Choroid plexus epithelial cell (primary cell): ENCODE measurements at places on chromosomes 6 and 20.

- DNase-seq, result peak; percentile 88
These were observed 41.5 kb upstream of the FAM184A start for GRCh38 chr6:119119989-119120388.

- peak; percentile 96 for DNase-seq
These were observed 111.1 kb downstream of the COL12A1 start for GRCh38 chr6:75094614-75095200.

GRCh38 chr6:111920578-111920977 lies 47.3 kb upstream of the FYN start:
- no peak for DNase-seq

GRCh38 chr6:133645966-133646740 lies 242.8 kb upstream of the TCF21 start:
- DNase-seq, result peak; percentile 77

DNA sequence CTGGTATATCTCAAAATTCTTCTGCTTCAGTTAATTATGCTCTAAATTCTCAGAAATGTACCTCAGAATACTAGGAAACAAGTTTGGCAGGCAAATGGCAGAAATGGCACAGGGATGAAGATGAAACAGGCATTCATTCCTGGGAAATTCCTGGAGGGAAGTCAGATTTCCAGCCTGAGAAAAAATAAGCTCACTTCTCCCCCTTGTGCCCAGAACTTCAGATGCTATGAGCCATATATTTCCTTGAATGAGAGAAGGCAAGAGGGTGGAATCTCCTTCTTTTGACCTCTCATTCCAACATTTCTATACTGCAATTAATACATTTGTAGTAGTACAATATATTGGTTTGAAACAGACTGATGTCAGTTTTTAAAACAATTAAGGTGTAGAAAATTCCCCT lies 22.8 kb downstream of the RGS17 start:
- peak; percentile 50 for DNase-seq

- DNase-seq, result no peak
These were observed 14.8 kb upstream of the FKBP5 start for GRCh38 chr6:35703554-35703953.

DNA sequence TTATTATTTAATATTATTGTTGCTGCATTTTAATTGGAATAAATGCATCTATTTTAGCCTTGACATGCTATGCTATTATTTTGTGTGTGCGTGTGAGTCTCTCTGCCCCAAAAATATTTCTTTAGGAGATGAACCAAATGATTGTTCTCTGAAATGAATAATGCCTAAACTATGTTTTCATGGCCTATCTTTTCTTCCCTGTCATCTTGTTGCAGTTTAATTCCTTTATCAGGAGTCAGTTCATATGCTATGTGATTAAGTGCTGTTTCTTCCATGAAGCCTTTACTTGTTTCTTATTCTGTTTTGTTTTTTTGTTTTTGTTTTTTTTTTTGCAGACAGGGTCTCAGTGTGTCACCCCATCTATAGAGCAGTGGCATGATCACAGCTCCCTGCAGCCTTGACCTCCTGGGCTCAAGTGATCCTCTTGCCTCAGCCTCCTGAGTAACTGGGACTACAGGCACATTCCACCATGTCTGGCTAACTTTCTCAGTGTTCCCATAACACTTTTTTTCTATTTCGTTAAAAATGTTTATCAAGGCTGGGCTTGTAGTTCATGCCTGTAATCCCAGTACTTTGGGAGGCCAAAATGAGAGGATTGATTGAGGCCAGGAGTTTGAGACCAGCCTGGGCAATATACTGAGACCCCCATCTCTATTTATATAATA lies 25.7 kb downstream of the TPX2 start:
- DNase-seq, result peak; percentile 40

- DNase-seq, result no peak
These were observed 608.4 kb upstream of the SYNCRIP start for GRCh38 chr6:86251106-86251505.

DNA sequence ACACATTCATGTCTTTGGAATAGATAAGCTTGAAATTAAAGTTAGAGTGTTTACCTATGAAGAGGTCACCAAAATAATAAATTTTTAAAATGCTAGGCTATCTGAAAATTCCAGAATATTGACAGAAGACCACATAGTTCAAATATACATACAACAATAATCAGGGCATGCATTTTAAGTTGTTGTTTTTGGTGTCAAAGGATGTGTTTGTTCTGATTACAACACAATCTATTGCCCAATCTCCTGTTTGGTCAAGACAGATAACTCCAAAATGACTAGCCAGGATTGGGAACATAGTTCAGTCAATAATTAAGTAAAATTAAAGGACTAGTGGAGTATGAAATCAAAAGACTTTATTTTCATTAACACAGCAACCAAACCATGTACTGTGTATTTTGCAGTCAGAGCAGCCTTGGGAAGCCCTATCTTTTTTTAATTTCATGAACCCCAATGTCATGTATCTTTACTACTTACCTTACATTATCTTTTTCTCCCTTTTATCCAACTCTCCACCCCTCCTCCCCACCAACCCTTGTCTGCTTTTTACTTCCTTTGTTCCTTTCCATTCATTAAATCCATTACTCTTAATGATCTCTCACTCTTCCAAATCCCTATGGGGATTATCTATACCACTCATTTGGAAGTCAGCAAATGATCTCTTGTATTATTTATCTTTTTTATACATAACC lies 111.2 kb downstream of the CDK19 start:
- DNase-seq, result peak; percentile 29

- no peak for DNase-seq
These were observed 251.8 kb upstream of the PRND start for GRCh38 chr20:4469910-4470309.

DNA sequence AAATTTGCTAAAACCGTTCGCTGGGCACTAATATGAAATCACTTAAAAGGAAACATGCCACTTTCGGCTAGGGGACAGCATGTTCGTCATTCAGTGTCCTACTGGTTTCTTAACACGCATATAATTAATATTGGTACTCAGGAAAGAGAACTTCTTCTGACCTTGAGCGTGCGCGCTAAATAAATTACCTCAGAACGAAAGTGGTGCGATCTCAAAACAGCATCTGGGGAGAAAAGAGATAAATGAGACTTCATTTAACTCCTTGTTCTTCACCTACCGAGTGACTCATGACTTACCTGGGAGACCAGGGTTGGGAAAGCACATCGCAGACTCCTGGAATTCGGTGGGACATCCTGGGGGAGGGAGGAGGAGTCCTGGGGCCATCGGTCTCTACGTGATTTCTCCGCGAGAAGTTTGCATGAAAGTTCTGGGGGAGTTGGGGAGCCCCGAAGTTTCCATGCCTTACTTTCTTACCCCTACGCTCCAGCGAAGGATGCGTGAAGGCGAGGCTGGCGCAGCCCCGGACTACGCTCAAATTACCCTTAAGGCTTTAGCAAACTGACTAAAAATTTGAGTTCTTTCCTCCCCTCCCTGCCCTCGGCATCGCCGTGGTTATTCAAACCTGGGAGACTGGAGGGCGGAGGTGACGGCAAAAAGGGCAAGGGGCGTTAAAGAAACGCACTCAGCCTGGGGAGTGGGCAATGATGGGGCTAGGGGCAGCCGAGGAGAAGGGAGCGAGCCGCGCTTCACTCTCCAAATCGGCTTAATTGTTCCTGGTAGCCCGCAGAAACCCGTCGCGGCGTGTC lies 1.1 kb upstream of the BEND6 start:
- DNase-seq, result no peak

- DNase-seq, result no peak
These were observed 241.2 kb downstream of the BMP7 start for GRCh38 chr20:57025261-57025660.

DNA sequence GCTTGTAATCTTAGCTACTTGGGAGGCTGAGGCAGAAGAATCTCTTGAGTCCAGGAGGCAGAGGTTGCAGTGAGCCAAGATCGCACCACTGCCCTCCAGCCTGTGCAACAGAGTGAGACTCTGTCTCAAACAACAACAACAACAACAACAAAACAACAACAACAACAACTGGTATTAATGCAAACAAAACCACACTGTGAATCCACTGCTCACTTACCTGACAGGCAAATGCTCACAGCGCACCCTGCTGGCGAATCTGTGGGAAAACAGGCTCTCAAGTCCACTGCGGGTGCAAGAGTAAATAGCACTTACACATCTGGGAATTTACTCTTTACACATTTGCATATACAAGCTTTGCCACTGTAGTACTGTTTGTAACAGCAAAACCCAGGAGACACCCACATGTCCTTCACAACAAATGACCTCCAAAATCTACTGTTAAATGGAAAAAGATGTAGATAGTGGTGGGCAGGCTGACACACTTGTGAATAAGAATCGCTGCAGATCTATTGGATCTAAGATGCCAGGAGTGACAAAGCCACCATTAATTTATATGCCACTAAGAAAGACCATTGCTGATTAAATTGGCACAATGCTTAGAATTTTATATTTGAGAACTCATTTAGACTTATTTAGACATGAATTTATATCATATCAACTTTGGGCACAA lies 29.3 kb downstream of the NSFL1C start:
- DNase-seq, result peak; percentile 94

DNA sequence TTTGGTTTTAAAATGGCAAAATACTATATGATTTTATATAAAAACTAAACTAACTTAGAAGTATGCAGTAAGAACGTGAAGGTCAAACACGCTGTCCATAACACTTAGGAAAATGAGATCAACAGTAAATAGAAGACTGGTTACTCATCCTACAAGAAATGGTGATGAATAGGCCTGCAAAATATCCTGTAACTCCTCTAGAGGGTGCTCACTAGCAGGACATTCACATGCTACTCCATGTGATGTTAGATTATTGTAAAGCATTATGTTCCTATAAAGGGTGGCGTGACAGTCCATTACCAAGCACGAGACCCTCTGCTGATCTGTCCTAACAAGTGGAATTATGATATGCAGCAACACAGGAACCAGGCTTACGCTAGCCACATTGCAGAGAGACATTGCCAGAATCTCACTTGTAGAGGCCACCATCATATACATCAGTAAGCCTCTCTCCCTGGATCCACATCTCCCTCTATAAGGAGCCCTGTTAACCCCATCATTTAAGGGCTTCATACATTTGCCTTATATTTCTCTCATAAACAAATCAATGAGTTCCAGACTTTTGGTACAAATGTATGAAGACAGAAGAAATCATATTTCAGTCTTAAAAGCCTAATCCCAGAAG lies 18.0 kb upstream of the DEFB129 start:
- peak; percentile 88 for DNase-seq

DNA sequence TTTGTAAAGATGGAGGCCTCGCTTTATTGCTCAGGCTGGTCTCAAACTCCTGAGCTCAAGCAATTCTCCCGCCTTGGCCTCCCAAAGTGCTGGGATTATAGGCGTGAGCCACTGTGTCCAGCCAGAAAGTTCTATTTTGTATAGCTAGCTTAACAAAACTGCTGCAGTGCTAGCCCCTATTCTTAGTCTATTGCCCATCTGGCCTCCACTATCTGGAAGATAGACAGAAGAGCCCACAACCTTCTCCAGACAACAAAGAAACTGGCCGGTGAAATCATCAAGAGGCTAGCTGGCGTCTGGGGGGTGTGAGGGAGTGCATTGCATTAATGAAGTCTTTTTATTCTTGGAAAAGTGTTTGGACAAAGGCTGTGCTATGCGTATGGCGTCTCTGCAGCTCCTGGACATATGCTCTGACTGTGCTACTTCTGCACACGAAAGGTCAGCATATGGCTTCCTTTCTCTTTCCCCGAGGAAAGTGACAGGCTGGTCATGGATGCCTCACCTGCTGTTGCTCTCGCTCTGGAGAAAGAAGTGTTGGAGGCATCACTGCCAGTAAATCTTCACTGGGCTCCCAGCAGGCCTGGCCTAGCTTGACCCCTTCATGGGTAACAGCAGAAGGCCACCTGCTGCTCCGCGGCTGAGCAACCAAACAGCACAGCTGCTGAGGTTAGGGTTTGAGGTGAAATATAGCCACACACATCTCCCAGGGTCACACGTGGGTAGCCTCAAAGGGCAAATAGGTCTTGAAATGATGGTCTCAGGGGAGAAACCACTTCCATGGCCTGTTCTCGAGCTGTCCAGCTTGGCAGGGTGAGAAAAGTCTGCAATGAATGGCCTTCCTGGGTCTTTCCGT lies 95.1 kb upstream of the IYD start:
- peak; percentile 74 for DNase-seq

DNA sequence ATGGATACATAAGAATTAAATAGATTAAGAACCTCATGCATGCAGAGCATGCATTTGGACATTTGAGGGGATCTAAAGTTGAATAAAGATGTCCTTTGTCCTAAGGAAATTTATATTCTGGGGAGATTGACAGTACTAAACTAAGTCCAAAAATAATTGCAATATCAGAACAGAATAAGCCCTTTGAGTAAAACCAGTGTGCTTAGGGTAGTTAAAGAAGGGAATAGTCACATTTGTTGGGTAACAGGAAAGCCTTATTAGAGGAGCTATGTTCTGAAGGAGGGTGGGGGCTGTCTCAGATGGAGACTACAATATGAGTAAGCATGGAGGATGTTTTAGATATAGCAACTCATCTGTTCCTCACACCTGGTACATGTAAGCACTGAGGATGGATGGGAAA lies 35.8 kb downstream of the CDC5L start:
- DNase-seq, result no peak

DNA sequence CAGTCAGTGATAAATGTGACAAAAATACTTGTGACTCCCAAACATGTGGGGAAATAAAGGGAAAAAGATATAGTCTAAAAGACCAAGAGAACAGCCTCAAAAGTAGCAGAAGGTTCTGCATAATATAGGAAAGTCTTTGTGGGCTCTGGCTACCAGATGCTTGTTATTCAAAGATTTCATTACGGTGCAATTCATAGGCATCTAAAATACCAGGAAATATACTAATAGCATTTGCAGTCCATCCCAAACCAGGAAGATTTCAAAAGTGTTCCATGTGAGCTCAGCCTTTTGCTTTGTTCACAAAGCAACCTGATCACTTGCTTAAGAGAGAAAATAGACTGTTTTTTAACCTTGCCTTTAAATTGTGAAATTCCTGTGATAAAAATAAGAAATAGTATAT lies 506.7 kb upstream of the MARCKS start:
- DNase-seq, result peak; percentile 68

DNA sequence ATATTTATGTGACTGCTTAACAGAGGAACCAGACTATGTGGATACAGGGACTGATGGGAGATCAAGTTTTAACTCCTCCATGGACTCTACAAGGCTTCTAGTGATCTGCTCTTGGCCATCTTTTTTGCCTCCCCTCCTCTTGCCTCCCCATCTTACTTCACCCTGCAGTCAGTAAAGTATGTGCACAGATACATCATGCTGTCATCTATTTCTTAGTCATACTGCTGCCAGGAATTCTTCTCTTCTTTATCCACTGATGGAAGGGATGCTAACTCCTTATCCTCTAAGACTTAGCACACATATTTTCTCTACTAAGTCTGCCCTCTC lies 27.6 kb upstream of the FAM83C start:
- DNase-seq, result peak; percentile 76
